GM12878 (cell line): ENCODE measurements at places on chromosomes 1 and 21. TPM values are rescaled to one million over a fixed set of nuclear protein-coding genes. Genes with fewer than 3 reads are reported as not detected.

DNA sequence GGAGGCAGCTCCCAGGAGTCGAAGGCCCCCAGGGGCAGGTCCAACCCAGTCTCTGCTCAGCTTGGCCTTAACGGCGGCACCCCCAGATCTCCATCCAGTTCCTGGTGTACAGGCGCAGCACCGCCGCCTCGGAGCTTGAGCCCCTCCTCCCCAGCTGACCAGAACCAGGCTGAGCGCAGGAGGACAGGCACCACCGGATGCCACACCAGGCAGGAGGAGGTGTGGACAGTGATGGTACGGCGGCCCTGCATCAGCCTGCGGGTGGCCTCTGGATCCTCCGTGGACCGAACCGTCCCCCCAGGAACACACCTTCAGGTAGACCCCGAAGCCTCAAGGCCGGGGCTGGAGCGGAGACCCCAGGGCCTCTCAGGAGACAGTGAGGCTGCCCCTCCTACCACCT, 16.4 kb downstream of the SLC66A1 start:
- DNase-seq: no peak

- DNase-seq: no peak
Measured at GRCh38 chr1:43802356-43802980, 95.1 kb downstream of the ST3GAL3 start.

GBP4 gene
- polyA plus RNA-seq: 3.1 and 3.3 TPM in 2 replicates

RIMS3 gene
- polyA plus RNA-seq: 0.14 and 0.29 TPM in 2 replicates

SPSB1 gene
- polyA plus RNA-seq: 1.4 and 1.8 TPM in 2 replicates

HSF2BP gene
- polyA plus RNA-seq: 0.14 and 0.53 TPM in 2 replicates

PTPN14 gene
- 0.44 and 0.59 TPM in 2 replicates for polyA plus RNA-seq
